ENCODE measurements at places on chromosomes 5 and 9. TPM values are rescaled to one million over a fixed set of nuclear protein-coding genes. Genes with fewer than 3 reads are reported as not detected.

Gene CACFD1
- polyA plus RNA-seq, result 4.7 TPM

Gene RNF208
- 0.34 TPM for polyA plus RNA-seq

Gene MUSK
- polyA plus RNA-seq, result not detected

Gene C9orf153
- polyA plus RNA-seq, result 0.21 TPM

Gene SYK
- polyA plus RNA-seq, result not detected

Gene SOHLH1
- polyA plus RNA-seq, result not detected

Gene HMCN2
- not detected for polyA plus RNA-seq

Gene NCBP1
- 31.8 TPM for polyA plus RNA-seq

GRCh38 chr9:35406183-35406959 is 83.5 kb upstream of the RUSC2 start:
- peak; percentile 17 for DNase-seq

- no peak for DNase-seq
Observed at GRCh38 chr5:1634337-1634661, 110.5 kb upstream of the LPCAT1 start.

DNA sequence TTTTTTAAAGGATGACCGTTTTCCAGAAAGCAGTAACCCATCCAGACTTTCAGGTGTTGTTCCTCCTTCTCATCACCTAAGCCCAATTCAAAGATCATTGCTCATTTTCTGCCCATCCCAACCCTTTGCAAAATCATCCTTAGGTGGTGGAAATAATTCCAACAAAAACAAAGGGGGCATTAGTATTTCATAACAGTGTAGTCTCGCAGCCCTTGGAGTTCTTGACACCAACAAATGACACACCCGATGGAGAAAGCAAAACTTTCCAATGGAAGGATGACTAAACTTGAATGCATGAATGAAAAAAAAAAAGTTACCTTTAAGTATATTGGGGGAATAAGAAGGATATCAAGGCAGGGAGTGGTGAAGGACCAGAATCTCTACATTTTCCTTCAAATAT is 117.0 kb downstream of the PAPPA start:
- DNase-seq, result peak; percentile 28

- DNase-seq, result no peak
Observed at GRCh38 chr5:41878643-41879478, 8.6 kb upstream of the OXCT1 start.

GRCh38 chr5:136182618-136183017 is 10.3 kb downstream of the SMIM32 start:
- peak; percentile 74 for DNase-seq

- DNase-seq, result no peak
Observed at GRCh38 chr5:14237317-14238086, 94.4 kb downstream of the TRIO start.

DNA sequence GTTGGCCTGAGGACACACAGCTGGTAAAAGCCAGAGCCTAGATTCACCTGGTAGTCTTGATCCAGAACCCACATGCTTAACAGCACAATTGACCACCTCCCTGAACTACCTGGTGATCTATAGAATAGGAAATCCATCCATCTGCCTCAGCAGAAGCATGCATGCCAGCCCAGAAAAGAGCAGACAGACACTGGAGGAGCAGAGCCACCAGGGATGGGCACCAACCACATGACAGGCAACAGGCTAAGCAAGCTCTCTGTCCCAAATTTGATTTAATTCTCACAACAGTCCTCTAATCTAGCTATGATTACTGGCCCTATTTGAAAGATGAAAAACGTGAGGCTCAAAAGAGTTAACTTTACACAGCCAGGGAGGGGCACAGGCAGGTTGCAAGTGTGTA is 208.1 kb downstream of the SPOCK1 start:
- no peak for DNase-seq

DNA sequence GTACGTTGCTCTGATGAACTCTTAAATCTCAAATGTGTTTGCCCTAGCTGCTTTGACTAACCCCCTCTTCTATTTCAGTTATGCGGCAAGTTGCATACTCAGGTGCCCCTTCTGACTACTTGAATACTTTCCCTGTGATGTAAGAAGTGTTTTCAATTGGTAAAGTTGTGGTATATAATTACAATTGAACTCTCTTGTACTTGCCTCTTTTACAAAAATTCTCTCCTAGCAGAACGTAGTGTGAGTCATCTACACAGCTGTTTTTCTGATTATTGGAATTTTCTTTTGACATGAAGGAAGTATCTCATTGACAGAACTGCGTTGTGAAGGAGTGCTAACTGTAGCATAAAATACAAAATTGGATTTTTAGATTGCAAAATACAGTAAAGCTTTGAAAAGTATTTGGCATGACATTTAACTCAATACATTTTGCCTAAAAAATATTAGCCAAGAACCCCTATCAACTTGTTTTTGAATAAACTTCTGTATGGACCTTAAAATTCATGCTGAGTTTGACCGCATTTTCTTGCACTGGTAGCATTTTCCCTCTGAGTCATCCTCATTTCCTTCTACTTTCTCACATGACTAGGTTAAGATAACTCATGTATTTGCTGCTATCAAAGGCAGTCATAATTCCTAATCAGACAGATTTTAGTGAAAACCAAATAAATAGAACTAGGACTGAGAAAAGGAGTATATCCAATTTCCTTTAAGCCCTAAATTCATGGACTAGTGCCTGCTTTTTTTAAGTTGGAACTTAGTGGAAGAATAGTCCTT is 6.3 kb downstream of the CRHBP start:
- DNase-seq, result peak; percentile 42

DNA sequence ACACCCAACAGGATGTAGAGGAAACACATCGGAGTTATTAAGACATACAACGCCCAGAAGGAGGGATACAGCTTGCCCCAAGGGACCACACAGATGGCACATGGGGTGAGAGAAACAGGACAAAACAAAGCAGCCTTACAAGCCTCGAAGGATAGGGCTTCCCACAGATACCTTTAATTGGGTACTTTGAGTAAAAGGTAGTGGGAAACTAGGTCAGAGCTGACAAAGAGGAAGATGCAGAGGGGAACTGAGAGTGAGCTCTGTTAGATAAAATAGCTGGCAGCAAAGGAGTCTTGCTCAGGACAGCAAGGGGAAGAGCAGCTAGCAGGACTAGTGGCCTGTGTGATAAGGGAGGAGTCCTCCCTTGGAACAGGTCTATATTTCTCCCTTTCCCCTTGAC is 48.2 kb downstream of the OTP start:
- no peak for DNase-seq

DNA sequence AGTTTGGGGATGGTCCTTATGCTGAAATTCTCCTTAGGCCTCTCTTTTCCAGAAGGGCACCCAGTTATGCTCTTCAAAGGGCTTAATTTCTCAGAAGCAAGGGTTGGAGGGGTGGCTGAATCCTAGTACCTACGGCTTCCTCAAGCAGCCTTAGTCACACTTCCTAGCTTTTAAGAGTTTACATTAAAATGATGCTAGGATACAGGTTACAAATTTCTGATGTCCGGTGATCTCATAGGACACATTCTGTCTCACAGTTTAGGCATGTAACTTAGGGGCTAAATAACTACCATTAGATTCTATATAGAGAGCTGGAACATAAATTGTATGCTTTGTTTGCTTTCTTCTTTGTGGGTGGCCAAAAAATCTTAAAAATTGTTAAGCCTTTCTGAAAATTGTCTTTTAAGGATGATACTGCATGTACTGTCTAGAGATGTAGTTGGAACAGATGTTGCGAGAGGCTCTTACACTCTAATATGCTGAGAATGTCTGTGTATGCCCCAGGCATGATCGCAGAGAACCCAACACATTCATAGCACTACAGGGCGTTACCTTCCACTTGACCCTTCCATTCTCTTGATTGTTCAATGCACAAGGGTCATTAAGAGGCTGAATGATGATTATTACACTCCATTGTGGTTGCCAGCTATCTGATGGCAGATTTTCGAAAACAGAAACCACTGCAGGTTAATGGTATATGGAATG is 139.1 kb downstream of the TMEM38B start:
- no peak for DNase-seq

DNA sequence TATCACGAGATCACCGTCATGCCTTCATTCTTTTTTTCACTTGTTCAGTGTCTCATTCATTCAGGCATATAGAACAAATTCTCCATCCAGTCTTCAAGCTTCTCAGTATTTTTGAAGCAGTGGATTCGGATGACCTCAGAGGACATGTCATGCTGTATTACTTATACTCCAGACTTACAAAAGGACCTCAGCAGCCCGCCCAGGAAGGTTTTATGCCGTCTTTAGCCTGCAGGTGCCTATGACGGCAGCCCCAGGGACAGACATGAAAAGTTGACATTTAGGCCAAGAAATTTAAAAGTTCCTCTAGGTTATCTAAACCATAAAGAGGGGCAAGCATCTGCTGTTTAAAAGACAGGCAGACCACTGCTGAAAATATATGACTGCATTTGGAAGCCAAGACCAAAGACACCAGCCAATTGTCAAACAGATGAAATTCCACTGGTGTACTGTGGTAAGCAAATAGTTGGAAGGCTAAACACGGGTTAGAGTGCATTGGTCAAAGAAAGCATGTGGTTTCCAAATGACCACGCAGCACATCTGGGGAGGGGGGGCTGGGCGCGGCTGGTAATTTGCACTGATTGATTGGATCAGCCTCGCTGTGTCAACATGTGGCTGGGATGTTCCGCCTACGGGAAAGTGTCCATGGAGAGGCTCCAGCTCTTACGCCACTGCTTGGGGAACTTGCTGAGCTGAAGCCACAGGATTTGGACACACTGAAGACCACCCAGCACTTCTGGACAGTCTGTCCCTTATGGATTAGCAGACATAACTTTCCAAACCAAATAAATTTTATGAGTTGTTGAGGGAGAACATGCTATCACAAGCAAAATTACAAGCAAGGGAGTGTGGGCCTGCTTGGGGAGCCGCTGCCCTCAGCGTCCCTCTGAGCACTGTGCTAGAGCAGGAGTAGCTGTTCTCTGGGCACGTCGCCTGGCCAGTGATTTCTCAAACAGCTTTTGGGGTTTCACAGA is 173.6 kb downstream of the FANCC start:
- DNase-seq, result peak; percentile 71

- no peak for DNase-seq
Observed at GRCh38 chr5:120852222-120852860, 388.2 kb downstream of the PRR16 start.

DNA sequence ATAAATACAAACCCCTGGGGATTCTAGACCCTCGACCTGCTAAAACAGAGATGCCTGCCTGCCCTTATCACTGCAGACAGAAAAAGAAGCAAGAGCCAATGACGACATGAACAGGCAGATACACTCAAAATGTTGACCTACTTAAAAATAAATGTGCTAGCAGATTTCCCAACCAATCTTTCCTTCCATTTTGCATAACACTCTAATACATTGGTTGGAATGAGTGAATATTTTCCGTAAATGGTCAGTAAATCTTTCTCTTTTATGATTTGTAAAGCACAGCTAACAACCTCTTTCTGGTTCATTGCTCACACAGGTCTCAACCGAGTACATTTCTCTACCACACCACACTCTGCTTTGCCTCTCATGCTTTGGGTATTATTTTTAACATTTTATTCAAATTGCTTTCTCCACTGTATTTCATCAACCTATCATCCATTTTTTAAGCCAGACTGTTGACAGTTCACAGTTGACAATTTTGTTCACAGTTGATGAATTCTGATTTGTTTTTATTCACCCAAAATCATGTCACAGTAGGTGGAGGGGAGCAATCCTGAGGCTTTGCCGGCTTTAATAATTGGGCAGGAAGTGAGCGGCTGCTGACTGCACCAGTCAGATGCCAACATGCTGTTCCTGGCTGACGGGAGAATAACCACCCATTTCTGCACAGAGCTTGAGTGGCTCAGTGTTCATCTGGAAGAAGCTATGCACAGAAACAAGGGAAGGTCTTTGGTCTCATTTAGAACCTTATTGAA is 426.6 kb downstream of the SPOCK1 start:
- peak; percentile 69 for DNase-seq

DNA sequence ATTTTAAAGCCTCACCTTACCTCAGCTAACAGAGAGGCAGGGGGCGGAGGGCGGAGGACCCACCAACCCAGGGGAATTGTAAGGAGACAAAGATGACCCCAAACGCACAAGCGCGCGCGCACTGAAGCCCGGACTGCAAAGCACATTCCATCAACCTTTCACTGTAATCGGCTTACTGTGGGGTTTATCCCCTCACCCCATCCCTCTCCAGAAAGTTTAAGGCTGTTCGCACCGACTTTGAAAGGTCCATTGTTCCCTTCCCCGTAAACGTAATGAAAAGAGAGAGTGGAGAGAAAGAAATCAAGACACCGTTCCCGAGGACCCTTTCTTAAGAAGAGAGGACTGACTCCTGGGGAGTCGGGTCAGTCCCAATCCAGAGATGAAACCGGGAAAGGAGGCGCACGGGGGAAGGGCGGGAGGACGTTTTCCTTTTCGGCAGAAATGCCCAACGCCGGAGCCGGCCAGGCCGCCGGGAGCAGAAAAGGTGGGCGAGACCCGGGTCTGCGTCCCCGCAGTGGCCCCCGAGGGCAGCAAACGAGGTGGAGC is 464 bp downstream of the CEMIP2 start:
- DNase-seq, result peak; percentile 61

DNA sequence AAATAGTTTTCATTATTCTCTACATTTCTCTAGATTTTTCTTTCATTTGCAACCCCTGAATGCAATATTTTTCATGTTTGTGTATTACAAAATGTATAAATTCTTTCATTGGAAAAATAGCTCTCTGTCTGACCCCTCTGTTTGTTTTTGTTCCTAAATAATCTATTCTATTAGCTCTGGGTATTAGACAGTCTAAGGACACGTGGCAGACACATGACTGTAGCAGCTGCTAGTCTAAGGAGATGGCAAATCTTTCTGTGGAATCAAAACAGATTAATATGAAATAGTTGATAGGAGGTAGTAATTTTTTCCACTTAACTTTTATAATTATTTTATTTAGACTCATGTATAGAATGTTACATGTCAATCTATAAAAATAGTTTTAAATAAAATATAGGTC is 21.4 kb upstream of the SPATA9 start:
- no peak for DNase-seq

DNA sequence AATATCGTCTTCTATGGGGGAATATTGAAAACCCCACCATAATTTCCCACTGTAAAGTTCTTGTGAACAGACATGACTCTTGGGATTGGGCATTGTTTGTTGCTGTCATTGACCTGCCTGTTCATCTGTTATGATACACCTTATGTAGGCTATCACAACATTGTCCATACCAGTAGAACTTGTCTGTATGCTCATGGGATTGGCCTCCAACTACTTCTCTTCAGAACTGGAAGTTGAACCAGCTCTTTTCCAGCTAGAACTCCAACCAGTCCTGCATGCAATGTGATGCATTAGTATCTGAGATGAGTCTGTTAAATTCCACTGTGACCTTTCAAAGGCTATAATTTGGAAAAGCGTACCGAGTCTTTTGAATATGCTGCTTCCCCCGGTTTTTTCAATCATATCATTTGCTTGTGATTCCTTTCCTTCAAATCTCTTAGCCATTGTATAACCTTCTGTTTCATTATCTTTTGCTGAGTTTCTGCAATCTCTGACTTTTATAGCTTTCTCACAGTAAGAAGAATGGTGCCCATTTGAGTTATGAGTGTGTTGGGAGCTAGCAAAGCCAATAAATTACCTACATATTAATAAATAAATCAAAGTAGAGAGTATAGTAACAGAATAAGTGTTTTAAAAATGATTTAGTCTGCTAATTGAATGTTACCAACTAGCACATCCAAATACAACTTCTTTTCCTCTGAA is 101.9 kb downstream of the PLK2 start:
- DNase-seq, result no peak

- no peak for DNase-seq
Observed at GRCh38 chr9:133111808-133112662, 9.0 kb downstream of the RALGDS start.

GRCh38 chr5:62259699-62260250 is 46.2 kb upstream of the KIF2A start:
- no peak for DNase-seq
